Myometrial cell (primary cell): ENCODE measurements at places on chromosomes 6 and 20. TPM values are rescaled to one million over a fixed set of nuclear protein-coding genes. Genes with fewer than 3 reads are reported as not detected.

The KCNK17 gene
- total RNA-seq = not detected in 2 replicates

The CRISP2 gene
- not detected in 2 replicates for total RNA-seq

The PNPLA1 gene
- total RNA-seq = not detected in 2 replicates

The CDSN gene
- not detected in 2 replicates for total RNA-seq

The TBC1D32 gene
- 4.8 and 5.5 TPM in 2 replicates for total RNA-seq

The PRR18 gene
- total RNA-seq = not detected in 2 replicates

The SFT2D1 gene
- 56.2 and 58.5 TPM in 2 replicates for total RNA-seq

The PMEPA1 gene
- not detected in 2 replicates for total RNA-seq

The RAET1L gene
- not detected in 2 replicates for total RNA-seq

The GLP1R gene
- total RNA-seq = not detected in 2 replicates

The TNXB gene
- total RNA-seq = 0.29 and 1.4 TPM in 2 replicates

The LHFPL5 gene
- total RNA-seq = not detected in 2 replicates

The RAET1G gene
- total RNA-seq = 0.71 and 1.7 TPM in 2 replicates

The ZDHHC14 gene
- 3.2 and 4.3 TPM in 2 replicates for total RNA-seq

The DDX43 gene
- 0.58 TPM in 1 of 2 replicates, not detected in the other for total RNA-seq

The SIRPB2 gene
- not detected in 2 replicates for total RNA-seq
